Foreskin fibroblast (primary cell): ENCODE measurements at places on chromosomes 5 and 9.

DNA sequence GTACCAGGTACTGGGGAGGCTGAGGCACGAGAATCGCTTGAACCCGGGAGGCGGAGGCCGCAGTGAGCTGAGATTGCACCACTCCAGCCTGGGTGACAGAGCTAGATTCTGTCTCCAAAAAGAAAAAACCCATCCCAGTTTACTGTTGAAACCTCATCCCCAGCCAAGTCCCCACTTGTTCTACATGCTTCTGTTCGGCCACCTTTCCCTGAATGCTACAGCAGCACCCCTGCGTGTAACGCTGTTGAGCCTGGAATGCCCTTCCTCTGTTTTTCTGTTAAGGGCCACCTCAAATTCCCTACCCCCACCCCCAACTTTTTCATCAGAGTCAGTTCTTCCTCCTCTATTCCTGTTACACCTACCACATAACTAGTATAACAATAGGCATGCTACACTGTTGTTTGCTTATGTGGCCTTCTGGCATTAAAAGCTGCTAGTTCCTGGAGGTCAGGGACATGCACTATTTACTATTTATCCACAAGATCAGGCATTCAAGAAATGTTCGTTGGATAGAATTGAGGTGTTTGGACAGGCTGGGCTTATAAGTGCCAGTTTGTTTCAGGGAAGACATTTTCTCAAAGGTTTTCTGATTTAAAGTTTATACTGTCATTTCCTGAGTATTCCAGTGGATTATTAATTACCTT, 47.1 kb upstream of the C5orf47 start:
- DNase-seq, result no peak

DNA sequence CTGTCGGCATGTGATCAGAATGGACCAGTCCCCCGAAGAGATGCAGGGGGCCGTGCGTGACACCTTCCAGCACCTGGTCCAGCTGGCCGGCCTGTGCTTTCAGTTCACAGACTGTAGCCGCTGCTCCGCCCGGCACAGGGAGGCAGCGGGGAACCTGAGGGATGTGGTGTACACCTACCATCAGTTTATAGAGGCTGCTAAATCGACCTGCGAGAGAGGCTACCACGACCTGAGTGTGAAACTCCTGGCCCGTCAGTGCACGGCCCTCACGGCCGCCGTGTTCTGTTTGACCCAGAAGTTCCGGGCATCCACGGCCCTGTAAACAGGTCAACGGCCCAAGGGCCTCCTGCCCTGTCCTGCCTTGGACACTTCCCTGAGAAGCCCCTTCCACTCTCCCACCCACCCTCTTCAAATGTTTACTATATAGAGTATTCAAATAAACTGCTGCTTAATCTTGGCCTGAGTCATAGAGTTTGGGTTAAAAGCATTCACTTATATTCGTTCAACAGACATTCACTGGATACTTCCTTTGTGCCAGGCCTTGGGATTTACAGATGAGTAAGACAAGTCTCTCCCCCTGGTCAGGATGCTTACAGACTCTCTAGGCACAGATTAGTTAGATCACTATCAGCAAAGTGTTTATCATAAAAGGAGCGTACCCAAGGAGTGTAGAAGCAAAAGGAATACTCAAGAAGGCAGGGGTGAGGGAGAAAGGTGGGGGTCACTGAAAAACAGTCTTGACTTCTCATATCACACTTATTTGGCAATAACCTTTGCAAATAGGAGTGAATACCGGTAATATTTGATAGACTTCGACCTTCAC, 6.9 kb upstream of the TRMT10B start:
- peak; percentile 28 for DNase-seq

DNA sequence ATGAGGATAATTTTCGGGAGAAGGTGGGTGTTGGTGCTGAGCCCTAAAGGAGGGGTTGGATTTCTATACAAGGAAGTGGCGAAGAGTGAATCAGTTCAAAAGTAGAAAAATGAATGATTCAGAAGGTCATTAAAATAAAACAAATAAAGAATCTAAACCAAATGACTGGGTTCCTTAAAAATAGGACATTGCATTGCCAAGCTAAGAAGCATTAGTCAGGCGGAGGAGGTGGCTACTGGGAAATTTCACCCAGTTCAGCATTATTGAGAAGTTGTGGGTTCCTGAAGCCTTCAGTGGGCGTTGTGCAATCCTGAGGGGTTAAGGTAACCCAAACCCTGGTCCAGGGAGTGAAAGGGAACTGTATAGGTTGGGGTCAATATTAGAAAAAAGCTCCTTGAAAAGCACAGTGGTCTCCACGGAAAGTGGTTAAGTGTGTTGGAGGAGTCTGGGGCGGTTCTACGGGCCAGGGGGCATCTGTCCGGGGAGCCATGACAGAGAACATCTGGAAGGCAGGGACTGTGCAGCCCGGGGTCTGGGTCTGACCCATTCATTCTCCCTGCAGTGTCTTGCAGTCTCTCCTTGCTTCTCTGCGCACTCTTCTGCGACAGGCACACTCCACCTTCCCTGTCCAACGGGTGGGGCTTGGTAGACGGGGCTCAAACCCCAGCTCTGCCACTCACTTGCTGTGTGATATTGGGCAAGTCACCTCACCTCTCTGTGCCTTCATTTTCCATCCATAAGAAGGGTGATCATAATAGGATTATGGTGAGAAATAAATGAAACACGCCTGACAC, 27.6 kb upstream of the DUSP1 start:
- DNase-seq, result peak; percentile 94

GRCh38 chr5:133241179-133242092, 189.6 kb downstream of the HSPA4 start:
- no peak for DNase-seq

GRCh38 chr9:129838707-129839259, 3.5 kb downstream of the USP20 start:
- DNase-seq, result peak; percentile 76

DNA sequence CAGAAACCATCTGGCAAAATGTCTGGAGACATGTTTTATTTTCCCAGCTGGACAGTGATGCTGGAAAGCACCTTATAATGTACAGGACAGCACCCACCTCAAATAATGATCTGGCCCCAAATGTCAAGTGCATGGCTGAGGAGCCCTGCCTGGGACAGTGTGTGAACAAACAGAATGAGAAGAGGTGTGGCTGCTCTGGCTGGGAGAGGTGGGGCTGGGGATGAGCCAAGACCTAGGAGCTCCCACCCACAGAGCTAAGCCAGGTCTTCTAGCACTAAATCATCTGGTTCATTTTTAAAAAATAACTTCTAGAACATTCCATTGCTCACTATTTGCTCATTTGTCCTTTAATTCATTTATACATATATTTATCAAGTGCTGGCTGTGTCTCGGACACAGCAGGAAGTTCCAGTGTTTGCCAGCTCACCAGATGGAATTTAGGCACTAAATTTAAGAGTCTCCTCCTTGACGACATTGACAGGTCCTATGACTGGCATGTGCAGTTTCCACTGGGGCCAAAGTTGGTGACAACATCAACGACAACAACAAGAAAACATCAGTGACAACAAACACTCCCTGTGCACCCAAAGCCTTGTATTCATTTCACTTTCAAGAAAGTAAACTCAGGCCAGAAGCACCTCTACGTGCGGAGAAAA, 59.1 kb downstream of the GTF3C4 start:
- no peak for DNase-seq

DNA sequence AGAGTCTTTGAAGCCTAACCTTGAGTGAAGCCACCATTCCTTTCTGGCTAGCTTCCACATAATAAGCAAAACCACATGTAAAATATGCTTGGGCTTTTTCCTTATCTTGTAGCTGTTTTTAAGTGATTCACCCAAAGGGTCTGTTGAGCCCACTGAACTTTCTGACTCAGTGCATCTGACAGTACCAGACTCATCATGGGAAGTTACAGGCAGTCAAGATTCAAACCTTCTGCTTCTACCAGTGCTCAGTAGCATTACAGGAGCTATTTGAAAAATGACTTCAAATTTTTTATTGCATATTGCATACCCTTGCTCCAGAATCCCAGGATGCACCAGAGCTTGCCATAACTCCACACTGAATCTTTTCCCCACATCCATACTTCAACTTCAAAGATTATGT, 87.5 kb upstream of the PTPRD start:
- no peak for DNase-seq

GRCh38 chr5:14861123-14861765, 10.3 kb downstream of the ANKH start:
- no peak for DNase-seq

DNA sequence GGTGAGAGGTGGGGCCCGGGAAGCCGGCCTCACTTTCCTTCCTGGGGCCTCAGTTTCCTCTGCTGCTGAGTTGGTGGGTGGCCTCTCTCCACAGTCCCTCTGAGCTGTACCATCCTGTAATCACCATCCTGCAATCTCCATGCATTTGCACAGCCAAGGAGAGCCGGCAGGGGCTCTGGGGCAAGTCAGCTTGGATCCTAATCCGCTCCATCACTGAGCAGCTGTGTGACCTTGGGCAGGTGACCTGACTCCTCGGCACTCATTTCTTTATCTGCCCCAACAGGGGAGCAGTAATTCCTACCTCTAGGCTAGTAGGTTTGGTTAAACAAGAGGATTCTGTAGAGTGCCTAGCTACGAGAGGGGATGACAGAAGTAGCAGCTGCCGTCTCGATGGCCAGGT, 88.2 kb upstream of the ZNF618 start:
- no peak for DNase-seq

GRCh38 chr9:95080961-95081647, 236.4 kb downstream of the FANCC start:
- no peak for DNase-seq

- no peak for DNase-seq
Measured at GRCh38 chr9:35577486-35577885, 27.6 kb upstream of the TESK1 start.

DNA sequence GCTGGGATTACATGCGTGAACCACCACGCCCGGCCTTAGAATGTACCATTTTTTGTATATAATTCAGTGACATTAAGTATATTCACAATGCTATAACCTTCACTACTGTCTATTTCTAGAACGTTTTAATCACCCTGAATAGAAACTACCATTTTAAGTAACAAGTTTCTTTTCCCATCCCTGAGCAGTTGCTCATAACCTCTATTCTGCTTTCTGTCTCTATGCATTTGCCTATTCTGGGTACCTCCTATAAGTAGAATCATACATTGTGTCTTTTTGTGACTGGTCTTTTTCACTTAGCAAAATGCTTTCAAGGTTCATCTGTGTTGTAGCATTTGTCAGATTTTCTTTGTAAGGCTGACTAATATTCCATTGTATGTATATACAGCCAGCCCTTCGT, 39.9 kb downstream of the DDX46 start:
- no peak for DNase-seq

GRCh38 chr5:8247049-8247899, 378.3 kb downstream of the MTRR start:
- DNase-seq, result no peak

GRCh38 chr9:77680581-77680980, 32.5 kb upstream of the GNA14 start:
- no peak for DNase-seq

- no peak for DNase-seq
Measured at GRCh38 chr9:35774907-35775635, 16.3 kb upstream of the NPR2 start.

GRCh38 chr9:115198001-115198400, 80.0 kb upstream of the TNC start:
- peak; percentile 67 for DNase-seq

DNA sequence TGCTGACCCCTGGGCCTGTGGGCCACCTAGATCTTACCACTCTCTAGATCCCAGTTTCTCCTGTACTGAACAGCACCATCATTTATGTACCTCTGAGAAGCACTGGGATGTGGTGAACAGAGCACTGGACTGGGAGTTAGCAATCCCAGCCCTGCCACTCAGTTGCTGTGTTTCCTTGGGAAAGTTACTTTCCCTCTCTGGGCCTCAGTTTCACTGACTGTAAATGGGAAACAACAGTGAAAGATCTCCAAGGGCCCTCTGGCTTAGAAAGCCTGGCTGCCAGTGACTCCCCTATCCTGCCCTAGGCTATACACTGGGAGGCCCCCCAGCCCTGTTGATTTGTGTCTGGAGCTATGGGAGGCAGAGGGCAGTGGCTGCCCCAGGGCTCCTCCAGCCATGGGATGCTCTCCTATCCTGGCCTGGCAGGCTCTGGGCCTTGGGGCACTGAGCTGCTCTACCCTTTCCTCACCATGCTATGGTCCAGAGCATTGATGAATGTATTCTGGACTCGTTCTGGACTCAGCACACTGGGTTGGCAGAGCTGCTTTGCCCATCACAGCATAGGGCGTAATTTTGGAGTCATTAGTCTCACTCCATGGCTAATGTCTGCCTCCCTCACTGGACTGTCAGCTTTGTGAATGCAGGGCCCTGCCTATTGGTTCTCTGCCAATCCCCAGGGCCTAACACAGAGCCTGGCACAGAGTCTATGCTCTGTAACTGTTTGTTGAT, 99.3 kb downstream of the RGS3 start:
- DNase-seq, result no peak

DNA sequence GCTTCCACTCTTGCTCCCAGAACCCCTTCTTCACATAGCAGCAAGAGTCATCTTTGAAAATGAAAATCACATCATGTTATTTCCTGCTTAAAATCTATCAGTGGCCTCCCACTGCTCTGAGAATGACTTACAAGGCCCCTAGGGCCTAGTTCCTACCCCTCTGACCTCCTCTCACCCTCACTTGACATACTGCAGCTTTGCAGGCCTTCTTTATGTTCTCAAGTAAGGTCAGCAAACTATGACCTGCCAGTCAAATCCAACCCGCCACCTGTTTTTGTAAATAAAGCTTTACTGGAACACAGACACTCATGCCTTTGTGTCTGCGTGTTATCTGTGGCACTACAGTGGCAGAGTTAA, 185.7 kb downstream of the NR3C1 start:
- no peak for DNase-seq

GRCh38 chr5:98108497-98108896, 665.0 kb upstream of the RGMB start:
- DNase-seq, result peak; percentile 95

DNA sequence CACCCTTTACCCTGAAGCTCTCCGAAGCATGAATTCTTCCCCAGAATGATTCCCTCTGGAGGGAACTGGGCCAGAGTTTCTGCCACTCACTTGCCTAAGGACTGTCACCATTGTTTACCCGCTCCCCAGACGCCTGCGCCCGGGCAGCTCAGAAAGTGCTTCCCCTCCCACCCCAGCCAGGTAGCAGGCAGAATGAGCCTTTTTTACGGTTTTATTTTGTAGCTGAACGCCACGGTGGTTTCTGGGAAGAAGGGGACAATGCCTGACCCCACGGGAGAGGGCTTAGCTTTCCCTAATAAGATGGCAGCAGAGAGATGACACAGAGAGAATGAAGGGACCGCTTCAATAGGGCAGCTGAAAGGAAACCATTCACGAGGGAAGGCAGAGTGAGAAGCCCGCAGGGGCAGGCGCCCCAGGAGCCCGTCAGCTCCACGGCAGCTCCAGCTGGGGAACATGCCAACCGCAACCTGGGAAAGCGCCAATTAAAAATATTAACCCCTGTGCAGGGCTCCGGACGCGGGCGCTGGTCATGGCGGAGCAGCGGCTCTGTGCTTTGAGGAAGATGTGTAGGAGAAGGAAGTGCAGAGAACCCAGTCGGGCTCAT, 20.4 kb upstream of the NTNG2 start:
- peak; percentile 50 for DNase-seq

GRCh38 chr5:145189746-145190145, 645.4 kb downstream of the PRELID2 start:
- DNase-seq, result no peak

- DNase-seq, result peak; percentile 79
Measured at GRCh38 chr5:128826275-128826674, 139.0 kb upstream of the SLC27A6 start.

GRCh38 chr9:28956116-28956880, 1383.0 kb upstream of the C9orf72 start:
- DNase-seq, result no peak

- DNase-seq, result no peak
Measured at GRCh38 chr5:37721447-37721871, 118.4 kb downstream of the GDNF start.
